CD8-positive, alpha-beta T cell (primary cell): ENCODE measurements at places on chromosomes 11 and 22.
A peak's percentile ranks its signal among the peaks of the same experiment; 100 is the strongest.

DNA sequence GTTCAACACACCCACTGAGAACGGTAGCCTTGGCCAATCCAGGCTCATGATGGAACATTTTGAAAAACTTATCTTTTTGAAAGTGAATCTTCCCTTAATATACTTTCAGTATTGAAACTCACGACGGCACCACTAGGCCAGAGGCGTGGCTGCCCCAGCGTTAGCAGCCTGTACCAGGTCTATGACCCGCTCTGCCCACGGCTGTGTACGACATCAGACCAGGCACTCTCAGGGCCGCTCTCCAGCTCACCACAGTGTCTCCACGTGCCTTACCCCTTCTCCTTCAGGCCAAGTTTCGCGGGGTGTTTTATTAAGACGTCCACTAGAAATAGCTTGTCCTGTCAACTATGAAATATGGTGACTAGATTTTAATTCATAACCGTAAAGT lies 31.2 kb downstream of the ALG12 start:
- DNase-seq: no peak

DNA sequence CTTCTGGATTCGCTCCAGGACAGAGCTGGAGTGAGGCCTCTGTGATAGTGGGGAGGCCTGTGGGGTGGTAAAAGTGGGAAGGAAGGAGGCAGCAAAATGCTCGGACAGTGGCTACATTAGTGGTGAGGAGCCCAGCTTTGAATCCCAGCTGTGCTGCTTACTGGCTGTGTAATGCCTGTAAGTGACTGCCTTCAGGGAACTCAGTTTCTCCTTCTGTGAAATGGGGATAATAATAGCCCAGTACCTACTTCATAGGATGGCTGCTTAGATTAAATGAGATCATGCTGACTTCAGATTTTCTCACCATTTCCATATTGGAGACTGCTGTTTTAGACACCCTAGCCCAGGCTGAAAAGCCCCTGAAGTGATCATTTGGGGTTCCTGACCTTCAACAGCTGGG lies 8.4 kb upstream of the ALX4 start:
- no peak for DNase-seq

GRCh38 chr22:23394525-23395326 lies 185.4 kb downstream of the IGLL1 start:
- no peak for DNase-seq

- no peak for DNase-seq
Measured at GRCh38 chr11:71399341-71399740, 48.9 kb downstream of the DHCR7 start.

GRCh38 chr11:68038226-68038717 lies 553 bp upstream of the TCIRG1 start:
- no peak for DNase-seq

GRCh38 chr22:42283278-42284201 lies 13.1 kb upstream of the TCF20 start:
- no peak for DNase-seq

GRCh38 chr22:38921120-38921519 lies 36.3 kb upstream of the APOBEC3A start:
- no peak for DNase-seq

GRCh38 chr22:26648528-26649388 lies 8.6 kb upstream of the MIAT start:
- DNase-seq: peak; percentile 56

- no peak for DNase-seq
Measured at GRCh38 chr11:12827929-12828812, 153.9 kb downstream of the TEAD1 start.

- DNase-seq: no peak
Measured at GRCh38 chr11:96223083-96223482, 119.9 kb downstream of the MAML2 start.

DNA sequence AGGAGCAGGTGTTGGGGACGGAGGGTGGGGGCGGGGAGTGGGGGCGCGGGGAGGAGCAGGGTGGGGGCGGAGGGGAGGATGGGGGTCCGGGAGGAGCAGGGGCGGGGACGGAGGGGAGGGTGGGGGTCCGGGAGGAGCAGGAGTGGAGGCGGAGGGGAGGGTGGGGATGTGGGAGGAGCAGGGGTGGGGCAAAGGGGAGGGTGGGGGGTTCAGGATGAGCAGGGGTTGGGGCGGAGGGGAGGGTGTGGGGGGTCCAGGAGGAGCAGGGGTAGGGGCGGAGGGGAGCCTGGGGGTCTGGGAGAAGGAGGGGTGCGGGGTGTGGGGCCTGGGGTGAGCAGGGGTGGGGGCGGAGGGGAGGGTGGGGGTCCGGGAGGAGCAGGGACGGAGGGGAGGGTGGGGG lies 17.1 kb downstream of the CRELD2 start:
- no peak for DNase-seq

DNA sequence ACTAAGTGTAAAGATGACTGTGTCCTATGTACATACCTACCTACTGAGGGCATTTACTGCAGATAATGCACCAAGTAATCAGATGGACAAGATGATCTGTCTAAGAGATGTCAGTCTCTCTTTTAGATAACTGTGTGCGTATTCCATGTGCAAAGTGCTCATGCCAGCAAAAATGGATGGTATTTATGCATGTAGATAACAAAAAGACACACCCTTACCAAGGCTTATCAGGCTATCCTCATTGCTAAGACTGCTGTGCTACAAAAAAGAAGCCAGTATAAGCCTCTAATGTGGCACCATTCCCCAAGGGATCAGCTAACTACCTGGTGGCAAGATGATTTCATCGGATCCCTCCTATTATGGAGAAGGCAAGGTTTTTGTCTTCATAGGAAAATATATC lies 34.3 kb upstream of the CD44 start:
- DNase-seq: no peak

DNA sequence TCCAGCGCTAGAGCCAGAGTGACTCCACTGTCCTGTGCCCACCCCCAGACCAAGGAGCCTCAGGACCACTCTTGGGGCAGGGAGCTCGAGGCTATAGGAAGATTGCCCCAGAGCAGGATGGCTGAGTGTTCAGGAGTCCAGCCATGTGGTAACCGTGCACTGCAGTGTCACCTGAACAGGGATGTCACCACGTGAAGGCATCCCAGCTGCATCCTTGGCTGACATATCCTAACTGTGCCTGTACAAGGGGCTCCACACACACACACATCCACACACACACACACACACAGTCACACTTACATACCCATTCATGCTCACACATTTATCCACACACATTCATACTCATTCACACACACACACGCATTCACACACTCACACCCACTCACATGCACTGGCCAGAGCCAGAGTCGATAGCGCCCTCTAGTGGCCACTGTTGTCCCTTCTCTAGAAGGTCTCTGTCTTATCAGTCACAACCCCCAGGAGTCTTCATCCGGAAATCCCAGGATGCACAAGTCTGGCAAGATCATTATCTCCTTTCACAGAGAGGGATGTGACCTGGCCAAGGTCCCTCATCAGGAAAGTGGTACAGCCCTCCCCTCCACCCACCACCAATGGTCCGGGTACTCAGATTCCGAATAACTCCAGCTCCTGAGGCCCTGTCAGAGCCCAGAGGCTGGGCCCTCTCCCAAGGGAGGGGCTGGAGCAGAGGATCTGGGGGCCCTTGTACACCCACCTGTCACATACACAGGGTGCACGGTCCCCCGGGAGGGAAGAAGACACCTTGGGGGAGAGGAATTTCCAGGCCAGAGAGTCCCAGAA lies 55.1 kb downstream of the IGLL5 start:
- peak; percentile 82 for DNase-seq

DNA sequence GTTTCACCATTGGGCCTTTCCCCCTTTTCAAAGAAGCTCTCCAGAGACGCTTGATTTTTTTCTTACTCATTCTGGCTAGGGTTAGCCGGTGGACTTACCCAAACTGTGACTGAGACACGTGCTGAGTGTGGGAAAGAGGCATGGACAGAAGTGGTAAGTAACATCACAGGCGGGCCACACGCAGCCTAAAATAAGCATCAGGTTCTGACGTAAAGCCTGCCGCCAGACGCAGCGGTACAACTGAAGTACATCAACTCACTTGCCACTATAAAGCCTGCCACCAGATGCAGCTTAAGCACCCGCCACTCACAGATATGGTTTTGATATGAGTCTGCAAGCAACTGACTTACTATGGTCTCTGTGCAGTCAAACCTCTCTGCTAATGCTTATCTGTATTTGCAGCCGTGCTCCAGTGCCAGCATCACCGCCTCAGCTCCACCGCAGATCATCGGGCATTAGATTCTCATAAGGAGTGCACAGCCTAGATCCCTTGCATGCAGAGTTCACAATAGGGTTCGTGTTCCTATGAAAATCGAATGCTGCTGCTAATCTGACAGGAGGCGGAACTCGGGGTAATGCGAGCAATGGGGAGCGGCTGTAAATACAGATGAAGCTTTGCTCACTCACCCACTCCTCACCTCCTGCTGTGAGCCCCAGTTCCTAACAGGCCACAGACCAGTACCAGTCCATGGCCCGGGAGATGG lies 58.8 kb downstream of the PHF21B start:
- DNase-seq: no peak

- no peak for DNase-seq
Measured at GRCh38 chr11:86932259-86932585, 23.0 kb downstream of the FZD4 start.

DNA sequence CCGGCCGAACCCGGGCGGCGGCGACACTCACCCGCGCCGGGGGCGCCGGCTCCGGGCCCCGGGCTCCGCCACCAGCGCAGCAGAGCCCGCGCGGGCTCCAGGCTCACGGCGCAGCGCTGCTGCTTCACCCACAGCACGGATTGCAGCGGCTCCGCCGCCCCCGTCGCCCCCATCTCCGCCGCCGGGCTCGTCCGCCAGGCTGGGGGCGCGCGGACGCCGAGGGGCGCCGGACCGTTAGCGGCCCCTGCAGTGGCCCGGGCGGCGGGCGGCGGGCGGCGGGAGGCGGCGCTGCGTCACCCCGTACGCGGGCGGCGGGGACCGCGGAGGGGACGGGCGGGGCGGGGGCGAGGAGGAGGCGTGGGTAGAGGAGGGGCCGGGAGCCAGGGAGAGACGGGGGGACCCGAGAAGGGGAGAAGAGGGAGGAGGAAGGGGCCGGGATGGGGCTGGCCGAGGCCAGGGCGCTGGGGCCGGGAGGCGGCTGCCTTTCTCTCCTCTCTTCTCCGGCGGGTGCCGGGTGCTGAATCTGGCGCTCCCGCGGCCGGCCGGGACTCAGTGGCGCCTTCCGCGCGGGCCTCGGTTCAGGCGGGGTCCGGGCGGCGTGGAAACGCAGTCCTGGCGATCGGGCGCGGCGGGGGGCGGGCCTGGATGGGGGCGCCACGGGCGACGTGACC lies at the start of gene CERK:
Gene CERK (minus strand): TSS at position 277 of the 671 bp plus-strand sequence. CDS start 104 bp downstream, at position 173.
- DNase-seq: peak; percentile 70

DNA sequence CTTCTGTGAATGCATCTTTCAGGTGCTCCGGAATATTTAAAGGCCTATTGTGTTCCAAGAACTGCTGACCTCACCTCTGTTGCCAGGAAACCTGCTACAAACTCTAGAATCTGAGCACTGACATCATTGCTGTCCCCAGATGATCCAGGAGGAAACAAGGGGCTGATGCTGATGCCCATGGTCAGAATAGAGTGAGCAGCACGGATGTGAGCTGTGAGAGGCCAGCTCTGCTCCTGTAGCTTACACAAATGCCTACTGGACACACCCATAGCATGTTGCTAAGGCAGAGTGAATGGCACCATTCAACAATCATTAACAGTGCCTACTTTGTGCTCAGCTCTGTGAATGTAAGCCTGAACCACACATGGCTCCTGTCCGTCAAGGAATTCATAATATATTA lies 276.7 kb upstream of the API5 start:
- DNase-seq: no peak

GRCh38 chr11:130737866-130738431 lies 178.3 kb downstream of the SNX19 start:
- DNase-seq: no peak

DNA sequence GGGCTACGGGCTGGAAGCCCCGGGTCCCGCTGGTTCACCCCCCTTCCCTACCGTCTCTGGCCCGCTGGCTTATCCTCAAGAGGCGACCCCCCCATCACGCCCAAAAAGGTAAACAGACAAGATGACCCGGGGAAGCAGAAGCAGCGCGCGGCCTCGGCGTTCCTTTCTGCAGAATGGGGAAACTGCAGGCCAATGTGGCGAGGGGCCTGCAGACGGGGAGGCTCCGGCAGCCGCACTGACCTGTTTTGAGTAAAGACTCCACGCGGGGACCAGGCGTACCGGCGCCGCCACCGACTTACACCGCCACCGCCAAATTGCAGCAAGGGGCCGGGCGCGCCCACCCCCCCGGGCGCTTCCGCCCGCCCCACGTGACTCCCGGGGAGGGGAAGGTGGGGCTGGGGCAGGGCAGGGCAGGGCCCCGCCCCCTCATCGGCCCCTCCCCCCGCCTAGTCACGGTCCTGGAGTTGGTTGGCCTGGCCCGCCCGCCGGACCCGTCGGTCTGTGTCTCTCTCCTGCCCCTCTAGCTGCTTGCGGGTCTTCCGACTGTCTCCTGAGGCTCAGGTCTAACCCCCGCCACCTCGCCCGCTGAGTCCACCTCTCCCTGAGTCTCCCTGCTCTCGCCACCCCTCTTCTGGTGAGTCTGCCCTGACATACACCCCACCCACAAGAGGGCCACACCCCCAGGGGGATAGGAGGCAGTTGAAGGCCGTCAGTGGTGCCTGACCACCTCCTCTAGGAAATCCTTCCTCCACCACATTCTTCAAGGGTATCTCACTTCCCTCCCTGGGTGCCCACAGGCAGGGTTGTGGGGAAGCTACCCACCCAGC lies at the start of gene ARAP1:
Gene ARAP1 (minus strand): TSS at position 321 of the 827 bp plus-strand sequence. CDS start 25,280 bp downstream, outside the sequence.
- DNase-seq: peak; percentile 86

GRCh38 chr11:115996808-115997188 lies 492.6 kb upstream of the CADM1 start:
- no peak for DNase-seq

GRCh38 chr11:2741377-2742131 lies 41.8 kb upstream of the KCNQ1OT1 start:
- no peak for DNase-seq

GRCh38 chr22:49934160-49934890 lies 15.9 kb downstream of the CRELD2 start:
- no peak for DNase-seq
